Left forelimb (tissue), 1 donor: ENCODE measurements at places on chromosomes 1 and 21.

DNA sequence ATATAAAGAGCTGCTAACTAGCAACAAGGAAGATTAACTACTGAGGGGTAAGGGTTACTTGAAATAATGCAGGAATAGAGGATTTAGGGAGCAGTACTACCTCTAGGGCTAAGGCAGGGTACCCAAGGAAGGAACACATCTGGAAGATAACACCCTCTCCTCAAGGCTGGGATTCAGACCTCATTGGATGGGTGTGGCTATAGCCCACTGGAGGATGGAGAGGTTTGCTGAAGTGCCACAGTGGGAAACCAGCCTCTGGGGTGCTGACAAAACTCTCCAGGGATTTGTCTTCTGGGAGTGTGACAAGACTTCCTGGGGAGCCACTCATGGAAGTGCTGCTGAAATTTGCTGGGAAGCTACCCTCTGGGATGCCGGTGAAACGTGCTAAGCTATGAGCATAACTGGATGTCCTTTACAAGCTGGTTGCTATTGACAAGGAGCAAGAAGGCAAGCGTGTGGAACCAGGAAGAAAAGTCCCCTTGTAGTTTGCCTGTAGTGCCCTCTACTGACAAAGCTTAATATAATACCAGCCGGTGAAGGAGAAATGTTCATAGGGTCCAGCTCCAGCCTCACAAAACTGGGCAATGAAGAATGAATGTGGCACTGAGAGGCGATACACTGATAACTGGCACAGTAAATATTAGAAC, 122.8 kb upstream of the USP24 start:
- no peak for DNase-seq

DNA sequence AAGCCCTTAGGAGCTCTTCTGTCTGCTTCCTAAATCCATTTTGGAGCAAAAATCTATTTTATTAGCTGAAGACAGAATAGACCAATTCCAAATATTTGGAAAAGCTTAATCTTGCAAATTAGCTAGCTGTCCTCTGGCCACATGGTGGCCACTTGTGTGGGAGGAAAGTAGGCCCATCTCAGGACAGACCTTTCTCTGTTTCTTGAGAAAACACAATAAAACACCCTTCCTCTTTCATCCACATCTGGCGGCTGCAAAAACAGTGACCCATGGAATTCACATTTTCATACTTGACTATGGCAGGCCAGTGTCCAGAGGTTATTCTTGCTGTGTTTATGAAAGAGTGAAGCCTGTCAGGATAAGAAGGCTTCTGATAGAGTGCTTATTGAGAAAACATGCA, 275.6 kb downstream of the PLPP3 start:
- no peak for DNase-seq

GRCh38 chr1:26994020-26994786, 711 bp downstream of the TRNP1 start:
- DNase-seq, result no peak

DNA sequence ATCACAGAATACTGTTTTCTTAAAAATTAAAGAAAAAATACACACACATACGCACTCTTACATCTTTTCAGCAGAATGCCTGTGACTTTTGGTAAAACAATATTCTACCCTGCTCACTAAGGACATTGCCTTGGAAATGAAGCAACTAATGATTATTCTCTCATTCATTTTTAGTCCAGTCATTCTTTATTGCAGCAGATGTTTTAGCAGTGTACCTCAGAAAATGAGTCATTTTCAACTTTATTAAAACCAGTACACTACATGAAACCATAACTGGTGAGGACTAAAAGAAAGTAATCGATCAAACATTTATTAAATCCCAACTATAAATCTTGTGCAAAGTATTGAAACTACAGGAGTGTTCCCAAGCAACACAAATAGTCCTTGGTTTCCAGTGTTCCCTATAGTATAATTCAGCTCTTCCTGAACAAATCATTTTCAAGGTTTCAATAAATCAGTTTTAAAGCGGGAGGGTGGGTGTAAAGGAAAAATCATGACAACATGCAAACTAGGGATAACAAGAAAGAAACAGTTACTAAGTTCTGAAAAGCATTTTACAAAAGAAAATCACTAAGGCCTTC, 114.2 kb downstream of the ADGRL4 start:
- no peak for DNase-seq

DNA sequence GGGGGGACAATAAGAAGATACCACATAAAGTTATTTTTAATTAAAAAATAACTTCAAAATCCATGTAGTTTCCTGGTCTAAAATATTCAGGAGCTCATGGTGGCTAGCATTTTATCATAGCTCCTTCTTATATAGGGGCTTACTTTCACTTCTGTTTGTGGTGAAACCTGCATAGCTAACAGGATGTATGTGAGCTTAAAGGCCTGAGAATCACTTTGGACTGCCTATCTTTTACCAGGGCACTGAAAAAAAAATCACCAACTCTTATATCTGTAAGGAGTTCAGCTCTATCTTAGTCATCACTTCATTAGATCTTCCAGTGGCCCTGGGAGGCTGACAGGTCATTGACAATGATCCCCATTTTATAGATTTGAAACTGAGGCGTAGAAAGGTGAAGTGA, 21.3 kb downstream of the UROD start:
- DNase-seq, result no peak

- DNase-seq, result no peak
Measured at GRCh38 chr1:94855307-94855700, 35.1 kb downstream of the SLC44A3 start.

- no peak for DNase-seq
Measured at GRCh38 chr1:81880781-81881180, 80.0 kb downstream of the ADGRL2 start.

DNA sequence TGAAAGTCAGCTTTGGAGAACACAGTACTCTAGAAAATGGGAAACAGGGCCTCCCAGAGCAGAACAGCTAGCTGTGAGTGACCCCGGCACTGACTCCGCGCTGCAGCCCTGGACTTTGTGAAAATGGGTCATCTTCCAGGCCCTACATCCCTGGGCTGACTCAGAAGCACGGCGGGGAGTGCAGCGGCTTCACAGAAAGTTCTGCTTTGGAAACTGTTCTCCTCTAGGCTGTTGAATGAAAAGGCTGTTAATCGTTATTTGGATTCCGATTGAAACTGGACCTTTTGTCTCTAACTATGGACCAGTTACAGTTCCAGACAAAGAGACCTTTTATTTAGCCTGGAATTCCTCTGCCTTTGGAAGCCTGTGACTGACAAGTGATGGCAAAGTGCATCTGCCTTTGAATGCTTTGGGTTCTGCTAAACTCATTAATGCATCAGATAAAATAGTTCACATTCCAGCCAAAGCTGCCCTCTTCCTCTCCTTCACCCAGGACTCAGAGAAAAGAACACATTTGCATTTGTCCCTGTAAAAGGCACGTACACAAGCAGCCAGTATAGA, 144.9 kb upstream of the HOOK1 start:
- DNase-seq, result no peak

GRCh38 chr1:188708795-188709535, 1768.7 kb downstream of the BRINP3 start:
- DNase-seq, result no peak

- no peak for DNase-seq
Measured at GRCh38 chr1:118254001-118254400, 69.0 kb upstream of the SPAG17 start.

GRCh38 chr1:84846387-84846786, 46.6 kb downstream of the LPAR3 start:
- DNase-seq, result no peak

DNA sequence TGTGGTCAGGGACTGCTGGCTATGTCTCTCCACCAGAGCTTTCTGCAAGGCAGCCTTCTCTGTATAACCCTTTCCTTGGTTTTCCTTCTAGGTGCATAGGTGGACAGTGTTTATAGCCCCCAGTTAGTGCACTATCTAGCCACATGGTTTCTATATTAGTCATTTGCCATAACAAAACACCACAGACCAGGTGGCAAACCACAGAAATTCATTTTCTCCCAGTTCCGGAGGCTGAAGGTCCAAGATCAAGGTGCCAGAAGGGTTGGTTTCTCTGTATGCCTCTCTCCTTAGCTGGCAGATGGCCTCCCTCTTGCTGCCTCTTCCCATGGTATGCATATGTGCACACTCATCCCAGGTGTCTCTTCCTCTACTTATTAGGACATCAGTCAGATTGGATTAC, 106.4 kb downstream of the KAZN start:
- no peak for DNase-seq

- peak; percentile 94 for DNase-seq
Measured at GRCh38 chr1:33181921-33182341, at the start of gene TRIM62. TRIM62 (minus strand) TSS chr1:33182043; CDS start chr1:33181432, 611 bp downstream.

GRCh38 chr1:24043345-24044032, 63.4 kb upstream of the SRSF10 start:
- no peak for DNase-seq

DNA sequence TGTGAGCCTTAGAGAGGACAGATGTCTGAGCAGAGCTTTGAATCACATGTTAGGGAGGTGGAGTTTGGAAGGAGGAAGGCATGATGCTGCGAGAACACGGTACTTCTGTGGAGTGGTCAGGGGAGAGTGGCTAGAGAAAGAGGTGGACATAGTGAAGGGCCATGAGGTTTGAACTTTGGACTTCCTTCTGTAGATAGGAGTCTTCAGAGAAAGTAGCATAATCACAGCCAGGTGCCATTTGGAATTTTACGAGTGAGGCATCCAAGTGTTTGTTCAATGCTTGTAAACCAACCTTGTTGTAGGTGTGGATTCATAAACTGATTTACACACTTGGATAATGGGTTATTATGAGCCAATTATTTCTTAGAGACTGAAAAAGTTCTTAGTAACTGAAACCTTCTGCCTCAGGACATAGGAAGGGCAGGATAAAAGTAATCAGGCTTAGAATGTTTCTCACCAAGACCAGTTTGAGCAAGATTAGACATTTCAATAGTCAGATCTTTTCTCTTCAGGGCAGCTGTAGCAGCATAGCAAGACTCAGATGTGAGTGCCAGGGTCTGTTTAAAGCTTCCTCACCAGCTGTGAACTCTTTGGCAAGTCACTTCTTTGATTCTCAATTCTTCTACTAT, 83.5 kb upstream of the HMCN1 start:
- DNase-seq, result no peak

DNA sequence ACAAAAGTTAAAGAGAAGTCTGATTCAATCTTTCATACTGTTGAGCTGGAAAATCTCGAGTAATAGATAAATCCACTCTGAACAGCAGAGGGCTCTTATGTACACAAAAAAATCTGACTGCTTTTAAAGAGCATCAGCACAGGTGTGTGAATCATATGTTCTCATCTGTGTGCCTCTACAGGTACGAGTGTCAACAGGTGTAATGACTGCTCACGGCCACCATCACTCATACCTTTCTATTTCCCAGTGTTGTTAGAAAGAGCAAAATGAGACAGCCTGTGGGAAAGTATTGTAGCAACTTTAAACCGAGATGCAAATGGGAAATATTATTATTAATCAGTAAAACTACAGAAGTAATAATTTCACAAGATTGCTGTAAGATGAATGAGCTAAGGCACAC, 49.0 kb upstream of the SCAF4 start:
- no peak for DNase-seq

DNA sequence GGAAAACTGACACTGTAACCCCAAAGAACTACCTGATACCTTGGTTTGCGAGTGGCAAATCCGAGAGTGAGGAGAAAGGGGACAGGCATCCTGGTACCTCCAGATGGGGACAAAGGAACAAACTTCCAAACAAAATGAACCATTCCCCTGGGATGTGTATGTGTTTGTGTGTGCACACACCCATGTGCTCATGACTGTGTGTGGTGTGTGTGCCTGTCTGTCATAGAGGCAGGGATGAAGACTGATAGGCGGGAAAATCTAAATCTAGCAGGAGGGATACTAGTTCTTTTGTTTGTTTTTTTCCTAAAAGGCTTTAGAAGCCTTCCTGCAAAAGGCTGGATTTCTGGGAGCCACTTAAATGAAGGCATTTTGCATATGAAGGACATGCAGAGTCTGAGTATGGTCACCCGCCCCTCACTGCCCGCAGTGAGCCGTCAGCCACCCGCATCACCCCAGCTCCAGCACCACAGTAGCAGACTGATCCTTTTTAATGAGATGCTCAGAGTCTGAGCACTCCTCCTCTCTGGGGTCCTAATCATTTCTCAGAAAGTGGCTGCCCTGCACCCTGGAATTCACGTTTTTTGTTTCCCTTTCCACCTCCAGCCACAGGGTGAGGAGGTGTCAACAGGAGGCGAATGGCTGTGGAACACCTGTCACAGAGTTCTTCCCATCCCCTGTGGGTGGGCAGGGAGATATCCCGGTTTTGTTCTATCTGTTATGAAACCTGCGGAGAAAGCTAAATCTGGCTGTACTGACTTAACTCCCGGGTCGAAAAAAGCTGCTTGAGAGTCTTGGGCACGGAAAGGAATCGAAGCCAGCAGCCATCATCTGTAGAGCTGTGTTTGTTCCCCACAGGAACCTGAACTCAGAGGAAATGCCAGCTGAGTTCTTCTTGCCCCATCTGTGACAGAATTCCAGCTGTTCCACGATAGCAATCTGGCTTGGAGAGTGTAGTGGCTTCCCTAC, 34.9 kb downstream of the UTP25 start:
- no peak for DNase-seq

DNA sequence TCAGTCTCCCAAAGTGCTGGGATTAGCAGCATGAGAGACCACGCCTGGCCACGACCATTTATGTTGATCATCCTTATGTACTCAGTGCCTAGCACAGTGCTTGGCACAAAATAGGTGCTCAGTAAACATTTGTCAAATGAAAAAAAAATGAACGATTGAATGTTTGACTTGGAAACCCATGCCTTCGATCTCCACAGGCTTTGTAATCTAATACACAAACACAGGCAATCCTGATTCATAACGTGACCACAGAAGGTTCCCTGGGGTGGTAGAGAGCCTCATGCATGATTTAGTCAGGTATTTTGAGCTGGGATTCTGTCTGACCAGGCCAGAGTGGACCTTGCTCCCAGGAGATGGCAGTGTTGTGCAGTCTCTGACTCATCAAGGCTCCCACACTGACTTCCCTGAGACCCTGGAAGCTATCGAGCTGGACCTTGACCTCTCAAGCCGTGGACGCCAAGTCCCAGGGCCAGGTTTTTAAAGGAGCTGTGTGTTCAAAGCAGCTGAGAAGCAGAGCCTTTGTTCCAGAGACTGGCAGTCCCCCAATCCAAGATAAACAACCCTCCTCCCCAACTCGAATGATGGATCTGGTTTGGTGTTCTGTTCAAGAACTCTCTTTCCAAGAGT, 81.1 kb downstream of the PGM1 start:
- DNase-seq, result no peak

DNA sequence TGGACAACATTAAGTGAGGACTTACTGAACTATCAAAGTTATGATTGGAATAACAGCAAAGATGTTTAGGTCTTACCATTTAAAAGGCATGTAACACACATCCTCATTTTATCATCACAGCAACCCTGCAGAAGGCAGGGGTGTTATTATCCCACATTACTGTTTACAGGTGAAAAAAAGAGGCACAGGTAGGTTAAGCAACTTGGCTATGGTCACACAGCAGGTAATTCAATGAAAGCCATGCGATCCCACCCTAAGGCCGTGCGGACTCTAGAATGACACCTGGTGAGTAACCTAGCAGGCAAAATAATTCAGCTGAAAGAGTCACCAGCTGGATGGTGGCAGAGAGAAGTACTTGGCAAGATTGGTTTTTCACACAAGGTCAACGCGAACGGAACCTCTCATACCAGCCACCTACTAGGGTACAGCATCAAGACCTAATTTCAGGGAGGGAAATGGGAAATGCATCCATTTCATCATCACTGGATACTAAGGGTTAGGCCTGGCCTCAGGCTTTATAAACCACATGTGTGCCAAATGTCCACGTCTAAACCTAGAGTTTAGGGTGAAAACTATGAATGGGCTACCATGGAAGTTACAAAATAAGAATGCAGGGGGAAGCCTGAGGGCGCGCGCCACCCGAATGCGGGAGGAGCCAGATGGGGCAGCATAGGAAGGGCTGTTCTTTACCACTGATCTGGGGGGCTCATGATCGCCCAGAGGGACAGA, 85.3 kb downstream of the SLC66A1 start:
- no peak for DNase-seq

- no peak for DNase-seq
Measured at GRCh38 chr1:7582460-7582972, 188.6 kb upstream of the VAMP3 start.
